ENCODE measurements at places on chromosomes 7 and 10. TPM values are rescaled to one million over a fixed set of nuclear protein-coding genes. Genes with fewer than 3 reads are reported as not detected.

TMEM236 gene
- 0.07 TPM for total RNA-seq

ACBD7 gene
- 0.51 TPM for total RNA-seq

GRCh38 chr7:150503581-150503980 is 11.1 kb upstream of the GIMAP7 start:
- DNase-seq, result no peak

- DNase-seq, result peak; percentile 54
Observed at GRCh38 chr10:69407621-69408301, 9.0 kb downstream of the TACR2 start.

DNA sequence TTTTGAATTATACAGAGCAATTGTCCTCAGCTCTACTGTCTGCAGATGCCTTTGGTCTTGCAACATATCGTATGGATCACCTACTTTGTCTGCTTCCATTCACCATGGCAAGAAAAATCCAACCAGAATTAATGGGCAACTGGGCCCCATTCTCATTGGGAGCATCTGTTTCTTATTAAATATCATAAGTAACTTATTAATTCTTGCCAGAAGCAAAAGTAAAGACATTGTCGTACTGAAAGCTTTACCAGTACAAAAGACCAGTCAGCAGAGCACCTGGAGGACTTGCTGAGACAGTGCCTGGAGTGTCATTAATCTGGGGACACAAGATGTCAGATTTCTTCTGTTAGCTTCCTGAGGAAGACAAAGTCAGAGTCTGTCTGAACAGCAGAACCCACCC is 404.5 kb downstream of the INHBA start:
- DNase-seq, result no peak

- no peak for DNase-seq
Observed at GRCh38 chr10:133274751-133275683, 1.7 kb downstream of the ADAM8 start.

- DNase-seq, result no peak
Observed at GRCh38 chr7:34198231-34198641, 292.9 kb downstream of the BMPER start.

- no peak for DNase-seq
Observed at GRCh38 chr7:106666353-106666752, 5.4 kb upstream of the CCDC71L start.
